ENCODE measurements at places on chromosomes 16 and 17.
A peak's percentile ranks its signal among the peaks of the same experiment; 100 is the strongest.

GRCh38 chr17:72340836-72341235 lies 220.0 kb downstream of the SOX9 start:
- no peak for DNase-seq

GRCh38 chr17:51258756-51259563 lies 889 bp downstream of the MBTD1 start:
- no peak for DNase-seq

- no peak for DNase-seq
Measured at GRCh38 chr16:11298143-11298900, 17.2 kb upstream of the PRM1 start.

DNA sequence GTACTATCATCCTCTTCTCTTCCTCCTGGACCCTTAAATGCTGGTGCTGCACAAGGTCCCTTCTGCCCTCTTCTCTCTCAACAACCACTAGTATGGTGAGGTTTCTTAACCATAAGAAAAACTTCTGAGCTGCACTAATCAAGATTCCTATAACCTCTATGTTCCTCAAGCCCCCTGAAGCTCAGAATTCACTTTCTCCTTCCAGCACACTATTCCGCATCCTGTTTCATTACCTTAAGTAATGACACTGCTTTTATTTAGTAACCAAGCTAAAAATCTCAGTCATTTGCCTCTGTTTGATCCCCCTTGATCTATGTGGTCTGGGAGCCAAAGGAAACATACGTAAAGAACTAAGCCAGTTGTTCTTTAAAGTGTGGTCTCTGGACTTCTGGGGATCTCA lies 20.1 kb downstream of the KANSL1 start:
- no peak for DNase-seq

GRCh38 chr16:15539197-15539596 lies 103.8 kb downstream of the MARF1 start:
- DNase-seq: no peak

DNA sequence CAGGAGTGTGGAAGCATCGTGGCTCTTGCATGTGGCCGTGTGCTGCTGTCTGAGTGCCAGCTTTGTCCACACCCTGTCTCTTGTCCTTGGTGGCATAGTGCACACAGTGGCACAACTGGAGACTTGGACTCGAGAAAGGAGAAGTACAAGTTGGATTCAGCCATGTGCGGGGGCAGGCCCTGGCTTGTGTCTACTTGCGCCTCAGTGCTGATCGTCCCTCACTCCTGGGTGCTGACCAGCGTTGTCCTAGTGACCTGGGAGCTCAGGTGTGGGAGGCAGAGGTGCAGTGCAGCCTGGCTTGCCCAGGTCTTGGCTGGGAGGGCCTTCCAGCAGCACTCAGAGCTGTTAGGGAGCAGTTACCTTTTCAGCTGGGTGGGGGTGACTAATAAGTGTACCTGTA lies 20.6 kb downstream of the MPRIP start:
- DNase-seq: no peak

DNA sequence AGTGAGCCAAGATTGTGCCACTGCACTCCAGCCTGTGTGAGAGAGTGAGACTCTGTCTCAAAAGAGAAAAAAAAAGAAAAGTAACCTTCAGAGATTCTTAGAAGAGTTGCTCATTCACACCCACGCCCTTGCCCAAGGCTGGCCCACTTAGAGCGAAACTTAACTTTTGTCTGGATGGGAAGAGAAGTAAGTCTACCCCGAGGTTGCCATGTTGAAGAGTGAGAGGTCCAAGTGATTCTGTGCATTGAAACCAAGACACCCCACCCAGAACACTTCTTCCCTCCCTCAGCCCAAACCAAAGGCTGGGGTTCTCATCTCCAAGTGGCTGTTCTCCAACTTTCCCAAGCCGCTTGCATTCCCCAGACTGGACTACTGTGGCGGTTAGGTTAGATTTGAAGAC lies 2.4 kb upstream of the CISD3 start:
- no peak for DNase-seq

DNA sequence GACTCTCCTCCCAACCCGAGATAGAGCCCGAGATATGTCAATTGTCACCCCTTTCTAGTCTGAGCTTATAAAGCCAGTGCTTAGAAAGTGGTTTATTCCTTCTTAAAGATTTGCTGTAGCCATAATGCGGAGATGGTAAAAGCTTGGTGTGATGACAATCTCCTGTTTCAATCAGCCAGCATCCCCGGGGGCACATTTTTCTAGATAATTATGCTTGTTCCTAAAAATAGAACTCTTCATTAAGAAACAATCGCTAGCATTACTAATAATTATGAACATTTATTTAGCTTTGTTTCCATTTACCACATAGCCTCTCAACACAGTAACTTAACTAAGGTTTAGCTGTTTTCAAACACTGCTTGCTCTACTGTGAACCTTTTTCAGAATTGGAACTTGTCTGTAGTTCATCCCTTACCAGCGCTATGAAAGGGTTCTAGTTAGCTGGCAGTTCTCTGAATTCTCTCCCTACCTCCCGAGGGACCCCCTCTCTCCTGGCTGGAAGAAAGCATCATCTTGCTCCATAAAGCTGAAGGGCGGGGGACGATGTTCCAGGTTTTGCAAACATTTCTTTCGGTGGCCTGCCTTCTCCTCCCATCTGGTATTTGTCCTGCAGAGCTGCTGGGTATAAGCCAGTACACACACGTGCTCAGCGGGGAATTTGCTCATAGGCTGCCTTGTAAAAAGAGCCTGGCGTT lies 922 bp upstream of the MRPL58 start:
- no peak for DNase-seq

GRCh38 chr17:65556014-65556909 lies 5.2 kb downstream of the AXIN2 start:
- peak; percentile 33 for DNase-seq

- DNase-seq: peak; percentile 58
Measured at GRCh38 chr17:48261297-48261880, 153.8 kb downstream of the SNX11 start.

DNA sequence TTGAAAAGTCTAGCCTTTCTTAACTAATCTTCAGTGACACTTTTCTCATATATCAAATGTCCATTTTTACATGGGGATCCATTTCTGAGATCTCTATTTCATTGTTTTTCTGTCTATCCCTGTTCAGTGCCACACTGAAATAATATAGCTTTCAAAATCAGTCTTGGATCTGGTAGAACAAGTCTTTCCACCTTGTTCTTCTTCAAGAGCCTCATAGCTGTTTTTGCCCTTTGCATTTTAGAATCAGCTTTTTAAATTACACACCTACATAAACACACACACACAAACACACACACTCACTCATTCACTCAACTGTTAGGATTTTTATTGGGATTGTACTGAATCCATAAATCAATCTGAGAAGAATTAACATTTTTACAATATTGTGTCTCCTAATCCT lies 19.2 kb downstream of the GSDMB start:
- no peak for DNase-seq

Data from Panc1 (cell line).